ENCODE measurements at places on chromosomes 11 and 22.

DNA sequence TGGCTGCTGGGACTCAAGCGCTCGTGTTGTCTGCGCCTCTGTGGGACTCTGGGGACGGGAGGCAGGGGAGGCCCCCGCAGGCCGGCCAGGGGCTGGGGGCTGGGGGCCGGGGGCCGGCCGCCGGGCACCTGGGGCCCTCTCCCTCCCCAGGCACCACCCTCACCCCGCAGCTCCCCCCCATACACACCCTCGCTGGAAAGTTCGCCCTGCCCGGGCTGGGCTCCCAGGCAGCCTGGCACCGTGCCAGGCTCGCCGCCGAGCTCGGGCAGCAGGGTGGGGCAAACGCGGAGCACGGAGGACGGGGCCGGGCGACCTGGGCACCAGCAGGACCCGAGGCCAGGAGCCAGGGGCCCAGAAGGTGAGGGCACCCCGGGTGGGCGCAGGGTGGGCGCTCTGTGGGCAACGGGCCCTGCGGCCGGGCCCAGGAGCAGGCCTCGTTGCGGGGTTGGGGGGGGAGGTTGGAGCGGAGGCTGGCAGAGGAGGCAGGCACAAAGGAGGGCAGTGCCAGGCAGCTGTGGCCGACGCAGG lies 76.7 kb upstream of the WNT7B start:
- peak; percentile 81 for DNase-seq

DNA sequence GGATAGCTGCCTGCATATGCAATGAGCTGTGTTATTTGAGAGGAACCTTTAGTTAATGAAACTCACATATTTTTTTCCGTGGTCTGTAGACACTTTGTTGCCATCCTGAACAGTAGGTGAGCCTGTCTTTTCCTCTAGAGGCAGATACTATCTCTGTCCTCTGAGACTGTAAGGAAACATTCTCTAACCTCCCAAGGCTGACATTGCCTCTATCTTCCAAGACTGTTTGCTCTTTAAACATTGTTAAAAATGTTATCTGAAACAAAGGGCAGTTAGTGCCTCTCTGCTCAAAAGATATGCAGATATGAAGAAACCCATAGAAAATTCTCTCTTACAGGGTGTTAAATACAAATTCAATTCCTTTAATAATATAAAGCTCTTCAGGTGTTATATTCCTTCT lies 963.8 kb upstream of the CNTN5 start:
- no peak for DNase-seq

DNA sequence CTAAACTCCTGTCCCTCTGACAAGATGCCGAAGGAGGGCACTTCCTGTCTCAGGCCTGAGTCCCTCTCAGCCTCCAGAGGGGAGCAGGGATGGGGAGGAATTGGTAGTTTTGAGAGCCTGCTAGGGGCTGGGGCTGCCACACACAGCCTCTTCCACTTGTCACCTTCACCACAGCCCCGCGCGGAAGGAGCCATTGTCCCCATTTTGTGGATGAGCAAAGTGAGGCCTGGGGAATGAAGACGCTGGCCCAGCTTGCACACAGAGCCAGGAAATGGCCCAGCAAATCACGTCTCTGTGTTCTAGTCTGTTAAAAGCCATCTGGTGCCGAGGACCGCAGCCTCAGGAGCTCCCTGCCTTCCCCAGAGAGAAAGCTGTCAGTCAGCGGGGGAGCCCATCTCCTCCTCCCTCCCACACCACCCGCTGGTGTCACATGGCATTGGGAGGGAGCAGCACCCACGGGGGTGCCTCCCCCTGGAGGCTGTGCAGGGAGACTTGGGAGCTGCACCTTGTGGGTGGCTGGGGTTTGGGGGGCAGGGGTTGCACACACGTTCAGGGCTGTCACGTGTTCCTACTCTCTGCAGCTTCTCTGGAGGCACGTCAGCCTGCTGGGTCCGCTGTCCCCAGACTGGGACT lies 34.6 kb downstream of the RASD2 start:
- DNase-seq, result no peak

DNA sequence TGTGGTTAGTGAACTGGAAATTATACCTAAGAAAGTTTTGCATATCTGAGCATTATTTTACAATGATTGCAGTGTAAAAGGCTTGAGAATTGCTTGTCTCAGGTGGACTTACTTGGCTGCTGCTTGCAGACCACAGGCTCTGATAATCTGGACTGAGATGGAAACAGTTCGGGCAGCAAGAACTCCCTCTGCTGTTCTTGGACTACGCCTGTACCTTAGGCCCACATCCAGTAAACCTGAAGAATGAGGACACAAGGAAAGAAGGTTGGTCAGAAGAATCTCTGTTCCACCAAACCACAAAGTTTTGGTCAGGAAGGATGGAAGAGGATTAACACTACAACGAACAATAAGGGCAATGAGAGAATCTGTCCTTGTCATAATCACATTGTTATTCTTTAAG lies 80.1 kb downstream of the C2CD3 start:
- DNase-seq, result no peak

GRCh38 chr22:27474711-27475547 lies 326.6 kb downstream of the MN1 start:
- no peak for DNase-seq

DNA sequence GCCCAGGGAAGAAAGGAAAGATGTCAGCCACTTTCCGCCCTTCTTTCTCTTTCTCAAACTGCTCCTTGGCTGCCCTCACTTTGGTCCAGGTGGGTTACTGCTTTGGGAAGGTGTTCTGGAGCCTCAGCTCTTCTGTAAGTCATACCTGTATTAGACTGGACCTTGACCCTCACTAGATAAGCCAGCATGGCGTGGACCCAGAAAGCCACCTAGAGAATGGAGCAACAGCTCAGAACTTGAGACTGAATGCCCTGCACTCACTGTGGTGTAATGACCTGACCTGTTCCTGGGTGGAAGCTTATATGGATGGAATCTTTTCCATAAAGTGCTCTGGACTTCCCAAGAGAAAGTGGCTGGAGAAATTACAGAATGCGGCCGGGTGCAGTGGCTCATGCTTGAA lies 15.6 kb downstream of the ACP2 start:
- no peak for DNase-seq

DNA sequence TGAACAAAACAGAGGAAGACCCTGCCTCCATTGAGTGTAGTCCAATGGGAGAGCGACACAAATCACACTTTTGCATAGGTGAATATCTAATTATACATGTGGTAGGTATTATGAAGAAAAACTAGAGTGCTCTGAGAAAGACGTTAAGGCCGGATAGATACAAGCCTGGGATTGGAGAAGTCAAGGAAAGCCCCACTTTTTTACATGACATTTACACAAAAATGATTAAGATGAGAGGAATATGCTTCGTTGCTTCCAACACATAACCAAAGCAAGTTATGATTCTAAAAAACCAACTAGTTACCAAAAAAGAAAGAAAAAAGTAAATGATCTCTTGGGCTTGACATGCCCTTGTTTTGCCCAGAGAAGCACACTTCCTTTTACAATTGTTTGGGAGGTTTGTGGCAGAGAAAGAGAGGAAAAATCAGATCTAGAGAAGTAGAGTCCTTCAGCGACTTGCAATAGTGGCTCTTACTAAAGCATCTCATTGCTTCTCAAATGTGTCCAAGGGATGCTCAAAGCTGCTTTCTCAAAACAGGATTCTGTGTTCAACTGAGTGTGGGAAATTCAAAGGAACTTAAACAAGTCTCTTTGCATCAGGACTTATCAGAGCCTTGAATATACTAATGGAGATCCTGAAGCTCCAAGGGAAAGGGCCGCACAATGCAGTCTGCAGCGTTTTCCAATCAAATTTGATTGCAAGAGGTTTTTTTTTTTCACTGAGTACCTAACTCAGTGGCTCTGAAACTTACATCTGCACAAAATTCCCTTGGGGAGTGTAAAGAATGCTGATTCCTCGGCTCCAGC lies 38.8 kb downstream of the FLI1 start:
- no peak for DNase-seq

DNA sequence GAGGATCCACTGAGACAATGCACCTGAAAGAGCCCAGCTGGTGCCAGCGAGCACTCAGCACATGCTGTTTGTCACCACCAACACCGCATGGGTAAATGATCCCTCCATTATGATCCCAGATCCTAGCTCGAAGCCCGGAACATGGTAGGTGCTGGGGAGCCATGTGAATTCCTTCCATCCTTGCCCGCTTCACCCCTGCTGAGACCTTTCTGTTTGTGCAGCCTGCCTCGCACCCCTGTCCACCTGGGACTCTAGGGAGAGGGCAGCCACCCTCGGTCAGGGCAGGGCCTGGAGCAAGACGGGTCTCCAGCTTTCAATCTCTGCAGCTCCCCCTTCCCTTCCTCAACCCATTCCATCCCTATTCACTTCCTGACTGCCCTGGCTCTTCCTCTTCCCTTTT lies 116.2 kb upstream of the ALX4 start:
- peak; percentile 49 for DNase-seq

GRCh38 chr22:28239941-28240340 lies 320.9 kb upstream of the PITPNB start:
- DNase-seq, result no peak

- no peak for DNase-seq
Measured at GRCh38 chr11:120357620-120358019, 21.4 kb downstream of the ARHGEF12 start.

DNA sequence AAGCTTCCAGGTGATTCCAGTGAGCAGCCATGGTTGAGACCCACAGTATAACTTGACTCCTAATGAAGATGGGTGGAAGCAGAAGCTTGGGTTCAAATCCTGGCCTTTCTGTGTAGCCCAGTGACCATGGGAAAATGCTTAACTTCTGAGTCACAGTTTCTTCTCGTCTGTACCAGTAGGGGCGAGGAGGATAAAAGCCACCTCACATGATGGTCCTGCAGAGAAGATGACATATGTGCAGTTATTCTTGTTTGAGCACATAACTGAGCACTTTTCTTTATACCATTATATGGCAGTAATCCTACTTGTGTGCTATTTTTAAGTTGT lies 4.9 kb downstream of the TMEM109 start:
- DNase-seq, result no peak

DNA sequence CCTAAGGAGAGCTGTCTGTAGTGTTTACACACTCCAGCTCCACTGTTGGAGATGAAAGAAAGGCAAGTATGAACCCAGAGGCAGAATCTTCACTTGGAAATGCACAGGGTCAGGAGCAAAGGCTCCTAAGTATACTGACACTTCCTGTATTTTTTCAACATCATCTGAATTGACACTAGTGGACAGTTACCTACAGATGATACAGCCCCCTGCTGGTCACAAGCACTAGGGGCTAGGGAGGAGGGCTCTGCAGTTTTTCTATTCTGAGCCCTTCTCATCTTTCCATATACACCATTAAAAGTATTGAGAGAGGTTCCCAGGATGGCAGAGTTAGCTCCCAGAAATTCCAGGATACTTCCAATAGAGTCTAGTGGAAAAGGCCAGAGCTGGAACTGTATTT lies 290.3 kb upstream of the API5 start:
- DNase-seq, result no peak

GRCh38 chr11:88280673-88281316 lies 56.7 kb downstream of the CTSC start:
- no peak for DNase-seq

DNA sequence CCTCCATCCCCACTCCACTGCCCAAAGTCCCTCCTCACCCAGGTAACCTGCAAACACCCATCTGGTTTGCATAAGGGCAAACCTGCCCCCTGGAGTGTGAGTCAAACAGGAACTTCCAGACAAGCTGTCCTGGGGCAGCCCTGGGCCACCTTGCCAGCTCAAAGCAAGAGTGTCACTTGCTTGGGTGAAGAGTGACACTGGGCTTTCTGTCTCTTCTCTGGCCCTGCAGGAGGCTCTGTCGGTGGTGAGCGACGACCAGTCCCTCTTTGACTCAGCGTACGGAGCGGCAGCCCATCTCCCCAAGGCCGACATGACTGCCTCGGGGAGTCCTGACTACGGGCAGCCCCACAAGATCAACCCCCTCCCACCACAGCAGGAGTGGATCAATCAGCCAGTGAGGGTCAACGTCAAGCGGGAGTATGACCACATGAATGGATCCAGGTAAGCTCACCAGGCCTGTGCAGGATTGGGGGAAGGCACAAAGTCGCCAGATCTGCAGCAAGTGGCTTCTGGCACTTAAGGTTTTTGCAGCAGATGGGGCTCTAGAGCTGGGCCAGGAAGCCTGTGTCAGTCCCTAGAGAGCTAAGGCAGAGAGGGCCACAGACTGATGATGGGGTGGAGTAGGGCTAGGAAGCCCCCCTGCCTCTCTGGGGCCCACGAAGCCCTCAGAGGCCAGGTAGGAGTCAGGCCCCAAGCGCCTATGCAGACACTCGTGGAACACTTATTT lies 64.2 kb downstream of the FLI1 start:
- DNase-seq, result no peak

DNA sequence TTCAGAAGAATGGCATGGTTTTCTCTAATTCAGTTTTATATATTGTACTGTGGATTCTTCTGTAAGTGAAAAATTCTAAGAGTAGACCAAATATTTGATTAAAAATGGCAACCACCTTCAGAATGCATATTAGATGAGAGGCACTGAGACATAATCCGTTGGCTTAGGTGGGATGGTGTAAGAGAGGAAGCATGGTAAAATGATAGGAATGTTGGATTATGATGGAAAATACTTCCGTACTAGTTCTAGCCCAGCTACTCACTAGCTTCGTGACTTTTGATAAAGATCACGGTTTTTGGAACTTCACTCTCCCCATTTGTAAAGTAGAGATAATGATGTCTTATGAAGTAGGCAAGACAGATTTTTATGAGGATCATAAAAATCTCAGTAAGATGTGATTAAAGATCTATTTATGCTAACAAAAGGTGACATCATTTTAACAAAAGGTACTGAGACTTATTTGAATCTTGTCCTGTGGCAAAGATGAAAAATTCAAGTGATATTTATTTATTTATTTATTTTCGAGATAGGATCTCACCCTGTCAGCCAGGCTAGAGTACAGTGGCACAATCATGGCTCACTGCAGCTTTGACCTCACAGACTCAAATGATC lies 37.5 kb downstream of the UVRAG start:
- no peak for DNase-seq

DNA sequence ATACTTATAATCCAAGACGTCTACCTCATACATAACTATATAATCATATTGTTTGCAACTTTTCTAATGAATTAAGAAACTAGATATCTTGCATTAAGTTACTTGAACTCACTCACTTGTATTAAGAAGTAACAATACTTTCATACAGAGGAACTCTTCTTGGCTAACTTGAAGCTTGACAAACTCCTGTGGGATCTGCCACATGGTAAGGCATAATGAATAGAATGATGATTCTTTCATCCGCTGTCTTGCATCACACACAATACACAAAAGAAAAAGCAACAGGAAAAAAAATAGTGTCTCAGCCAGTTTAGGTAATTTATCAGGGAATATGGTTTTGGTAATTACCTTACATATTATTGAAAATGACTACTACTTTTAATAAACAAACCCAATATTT lies 79.8 kb downstream of the PGR start:
- DNase-seq, result no peak

DNA sequence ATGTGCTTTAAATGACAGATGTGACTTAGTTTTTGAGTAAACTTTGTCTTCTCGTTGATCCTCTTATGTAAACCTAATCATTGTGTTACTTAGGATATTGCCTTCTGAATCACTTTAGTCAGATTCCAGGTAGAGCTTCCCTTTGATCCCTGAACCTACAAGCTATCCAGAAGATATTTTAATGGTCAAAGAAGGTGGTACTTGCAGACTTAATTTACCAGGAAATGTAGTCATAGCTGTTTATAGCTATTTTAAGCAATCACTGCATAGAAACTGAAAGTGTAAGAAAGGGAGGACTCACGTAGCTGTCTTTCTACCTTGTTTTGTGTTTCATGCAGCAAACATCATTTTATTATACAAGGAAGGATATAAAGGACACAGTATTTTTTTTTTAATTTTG lies 189.5 kb downstream of the DDX10 start:
- DNase-seq, result no peak
